ENCODE measurements at places on chromosomes 3 and 15.
A peak's percentile ranks its signal among the peaks of the same experiment; 100 is the strongest.

GRCh38 chr15:65903296-65904073, 34.2 kb downstream of the RAB11A start:
- DNase-seq = no peak

DNA sequence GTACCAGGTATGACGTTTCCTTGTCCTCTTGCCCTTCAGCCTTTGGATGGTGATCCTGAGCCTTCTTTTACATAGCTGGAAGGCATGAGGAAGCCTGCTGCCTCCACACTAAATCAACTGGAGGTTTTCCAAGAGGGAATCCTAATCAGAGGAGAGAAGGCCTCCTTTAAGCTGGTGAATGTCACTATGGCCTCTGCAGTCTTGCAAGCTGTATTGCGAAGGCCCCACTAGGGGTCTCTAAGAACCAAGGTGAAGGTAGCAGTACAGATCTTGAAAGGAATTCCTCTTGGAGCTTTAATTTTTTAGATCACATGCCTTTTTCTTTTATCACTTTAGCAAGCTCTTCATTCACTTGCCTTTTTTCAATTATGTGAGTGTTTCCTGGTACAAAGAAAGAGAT, 119.2 kb downstream of the GHSR start:
- no peak for DNase-seq

- peak; percentile 56 for DNase-seq
Measured at GRCh38 chr3:70973558-70973957, 610.0 kb downstream of the FOXP1 start.

- peak; percentile 11 for DNase-seq
Measured at GRCh38 chr3:180804916-180805315, 107.6 kb upstream of the FXR1 start.

DNA sequence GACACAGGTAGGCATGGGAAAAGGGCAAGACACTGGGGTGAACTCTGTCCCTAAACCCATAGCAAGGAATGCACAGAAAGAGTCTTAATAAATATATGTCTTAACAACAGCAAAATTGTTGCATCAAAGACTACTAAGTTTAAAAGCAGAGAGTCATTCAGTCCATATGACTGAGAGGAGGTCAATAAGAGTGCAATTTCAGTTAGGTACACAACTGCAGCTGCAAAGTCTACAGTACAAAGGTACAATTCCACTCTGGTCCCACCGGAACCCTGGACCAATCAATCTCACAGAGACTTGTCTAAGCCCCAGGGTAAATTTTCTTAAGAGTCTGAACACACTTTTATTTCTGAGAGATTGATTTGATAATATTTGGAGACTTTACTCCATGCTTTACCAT, 6.9 kb downstream of the CP start:
- no peak for DNase-seq

DNA sequence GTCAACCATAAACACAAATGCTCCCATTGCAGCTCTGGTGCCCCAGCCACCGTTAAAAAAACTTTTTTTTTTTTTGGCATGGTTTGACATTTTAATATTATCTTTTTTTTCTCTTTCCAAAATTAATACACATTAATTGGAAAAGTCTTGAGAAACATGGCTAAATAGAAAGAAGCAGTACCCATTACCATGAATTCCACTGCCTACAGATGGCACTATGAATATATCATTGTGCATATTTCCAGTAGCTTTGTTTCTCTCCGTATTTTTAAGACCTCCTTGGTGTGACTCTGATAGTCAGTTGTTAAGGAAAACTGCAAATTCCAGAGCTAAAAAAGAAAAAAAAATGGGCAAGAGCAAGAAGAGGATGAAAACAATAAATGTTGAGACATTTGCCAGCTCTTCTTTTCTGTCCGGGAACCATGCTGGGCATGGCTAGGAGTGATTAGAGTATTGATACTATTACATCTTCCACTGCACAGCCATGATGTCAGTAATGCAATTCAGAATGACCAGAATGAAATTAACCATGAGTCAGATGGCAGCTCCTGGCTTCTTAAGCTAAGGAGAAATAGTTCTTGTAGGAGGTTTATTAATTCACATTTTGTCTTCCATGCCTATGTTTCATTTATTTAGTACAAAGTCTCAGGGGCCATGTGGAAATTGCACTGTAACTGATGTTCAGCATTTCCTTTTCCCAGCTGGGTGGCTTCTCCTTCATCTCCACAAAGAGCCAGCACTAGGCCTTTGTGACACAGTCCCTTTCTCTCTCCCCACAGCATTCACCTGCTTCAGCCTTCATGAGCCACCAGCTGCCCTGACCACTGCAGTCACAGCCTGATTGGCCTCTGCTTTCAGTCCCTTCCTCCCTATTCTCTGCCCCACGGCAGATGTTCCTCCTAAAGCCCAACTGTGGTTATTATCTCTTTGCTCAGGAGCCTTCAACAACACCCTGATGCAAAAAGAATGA, 31.8 kb downstream of the SLC7A14 start:
- DNase-seq = no peak

DNA sequence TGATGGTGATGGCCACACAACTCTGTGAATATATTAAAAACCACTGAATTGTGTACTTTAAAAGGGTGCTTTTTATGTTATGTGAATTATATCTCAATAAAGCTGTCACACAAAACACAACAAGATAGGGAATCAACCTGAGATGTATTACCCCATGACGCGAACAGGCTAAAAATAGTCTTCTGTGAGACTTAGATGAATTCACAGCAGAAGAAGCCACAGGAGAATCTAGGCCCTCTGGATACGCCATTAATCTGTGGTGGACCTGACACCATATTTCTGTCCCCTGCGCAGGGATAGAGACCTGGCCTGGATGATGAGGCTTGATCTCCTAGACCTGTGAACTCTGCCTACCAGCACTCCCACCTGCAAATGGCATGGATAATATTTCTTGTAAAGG, 146.0 kb upstream of the HACD2 start:
- no peak for DNase-seq

- DNase-seq = no peak
Measured at GRCh38 chr15:23846218-23846617, 159.1 kb upstream of the NDN start.

GRCh38 chr15:88612186-88612796, 8.8 kb upstream of the AEN start:
- DNase-seq = no peak

- DNase-seq = no peak
Measured at GRCh38 chr3:177726807-177727206, 529.5 kb upstream of the TBL1XR1 start.

DNA sequence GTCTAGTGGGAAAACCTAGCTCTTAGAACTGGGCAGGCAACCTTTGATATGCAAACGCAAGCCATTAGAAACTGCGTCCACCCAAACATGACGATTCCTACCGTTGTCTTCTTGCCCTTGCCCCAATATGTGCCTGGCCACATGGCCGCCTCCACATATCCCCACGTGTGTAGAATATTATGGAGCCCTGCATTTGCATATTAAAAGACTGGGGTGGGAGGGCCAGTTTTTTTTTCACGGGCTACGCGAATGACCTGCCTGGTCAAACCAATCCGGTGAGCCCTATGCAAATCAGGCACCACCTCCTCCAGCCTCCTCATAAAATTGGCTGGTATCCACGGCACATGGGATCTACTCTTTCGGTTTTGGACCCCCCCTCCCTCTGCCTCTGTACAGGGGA, 381.0 kb upstream of the RGMA start:
- no peak for DNase-seq

GRCh38 chr15:81050805-81051204, 50.1 kb downstream of the TLNRD1 start:
- DNase-seq = no peak

DNA sequence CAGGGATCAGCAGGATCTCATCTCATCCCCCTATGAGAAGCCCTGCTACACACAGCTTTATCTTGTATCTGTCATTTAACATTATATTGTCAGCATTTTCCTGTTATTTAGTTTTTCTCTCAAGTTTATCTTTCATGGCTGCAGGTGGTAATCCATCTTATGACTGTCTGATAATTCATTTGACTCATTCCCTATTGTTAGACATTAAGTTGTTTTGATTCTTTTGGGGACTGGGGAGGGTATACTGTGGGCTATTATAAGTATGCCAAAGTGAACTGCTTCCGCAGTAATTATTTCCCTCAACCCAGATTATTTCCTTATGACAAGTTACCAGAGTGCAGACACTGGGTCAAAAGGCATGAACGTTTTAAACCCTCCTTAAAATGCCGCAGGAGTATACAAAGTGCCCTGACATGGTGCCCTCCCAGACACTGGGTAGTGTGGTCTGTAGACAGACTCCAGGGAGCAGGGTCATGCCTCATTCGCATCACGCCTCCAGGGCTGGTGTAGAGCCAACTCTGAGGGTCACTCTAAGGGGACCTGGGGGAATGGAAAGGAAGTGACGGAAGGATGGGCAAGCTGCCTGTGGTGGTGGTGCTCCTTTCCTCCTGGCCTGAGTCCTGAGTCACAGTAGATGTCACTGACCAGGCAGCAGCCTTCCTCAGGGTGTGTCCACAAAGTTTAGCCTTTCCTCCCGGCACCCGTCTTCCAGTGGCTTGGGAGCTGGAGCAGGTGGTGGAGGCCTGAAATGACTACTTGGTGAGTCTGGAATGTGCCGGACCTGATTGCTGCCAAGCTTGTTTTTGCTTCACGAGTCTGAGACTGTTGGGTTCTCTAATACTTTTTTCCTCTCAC, 11.6 kb downstream of the GPR160 start:
- no peak for DNase-seq

DNA sequence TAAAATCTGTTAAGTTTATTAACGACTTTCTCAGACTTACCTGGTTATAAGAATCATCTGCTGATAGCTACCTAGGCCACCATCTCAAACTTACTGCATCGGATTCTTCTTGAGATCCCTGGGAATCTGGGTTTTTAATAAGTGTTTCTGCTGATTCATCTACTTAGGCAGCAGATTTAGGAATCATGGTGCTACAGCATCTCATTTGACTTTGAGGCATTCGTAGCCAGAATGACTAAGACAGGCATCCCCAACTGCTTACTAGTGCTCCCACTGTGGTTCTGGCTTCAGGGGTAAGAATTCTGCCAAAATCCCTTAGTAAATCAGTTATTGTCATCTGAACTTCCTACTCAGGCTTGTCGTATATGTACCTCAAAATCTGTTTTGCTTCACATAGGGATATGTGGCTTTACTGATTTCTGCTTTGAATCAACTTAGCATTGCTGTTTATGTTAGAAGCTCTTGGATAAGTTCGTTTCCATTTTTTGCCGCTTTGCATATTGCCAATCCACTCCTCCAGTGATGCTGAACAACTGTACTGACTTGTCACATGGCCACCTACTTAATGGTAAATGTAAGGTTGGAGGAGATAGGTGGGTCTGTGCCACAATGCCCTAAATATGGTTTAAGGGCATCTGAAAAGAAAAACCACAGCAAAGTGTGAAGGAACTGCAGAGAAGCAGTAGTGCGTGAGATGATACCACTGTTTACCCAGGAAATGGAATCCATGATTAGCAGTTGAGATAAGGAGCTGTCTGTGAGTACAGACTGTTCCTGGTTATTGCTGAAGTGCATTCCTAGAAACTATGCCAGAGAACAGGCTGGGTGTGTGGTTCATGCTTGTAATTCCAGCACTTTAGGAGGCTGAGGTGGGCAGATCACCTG, 60.3 kb downstream of the MAP6D1 start:
- no peak for DNase-seq

GRCh38 chr3:159860269-159861116, 128.1 kb upstream of the IL12A start:
- no peak for DNase-seq

DNA sequence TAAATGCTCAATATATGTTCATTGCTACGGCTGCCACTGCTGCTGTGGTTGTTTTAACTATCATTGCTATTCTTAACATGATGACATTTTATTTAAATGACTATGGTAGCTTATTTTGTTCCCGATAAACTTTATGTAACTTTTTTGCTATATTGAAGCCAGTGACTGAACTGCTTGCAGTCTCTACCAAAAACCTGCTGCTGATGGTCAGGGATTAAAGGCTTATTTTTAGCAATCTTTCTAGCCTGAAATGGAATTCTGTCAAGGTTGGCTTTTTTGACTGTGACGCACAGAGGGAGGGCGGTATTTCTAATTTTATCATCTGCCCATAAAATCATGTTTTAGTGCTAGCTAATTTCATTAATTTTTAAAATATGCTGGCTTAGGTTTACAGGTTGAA, 271.8 kb downstream of the KCNH8 start:
- no peak for DNase-seq

DNA sequence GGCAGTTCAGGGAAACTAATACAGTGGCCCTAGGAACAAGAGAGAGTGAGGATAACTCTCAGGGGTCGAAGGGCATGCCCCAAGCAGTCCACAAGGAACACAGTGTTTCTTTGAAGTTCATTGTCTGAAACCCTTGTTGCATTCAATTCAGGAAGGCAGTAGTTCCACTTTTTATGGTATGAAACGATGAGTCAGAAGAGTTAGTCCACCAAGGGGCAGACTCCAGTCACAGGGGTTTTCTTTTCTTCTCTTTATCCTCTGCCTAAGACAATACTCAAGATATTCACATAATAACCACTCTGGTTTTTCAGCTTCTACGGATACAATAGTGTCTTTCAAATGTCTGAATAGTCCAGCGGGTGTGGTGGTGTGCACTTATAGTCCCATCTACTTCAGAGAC, 23.7 kb upstream of the TICRR start:
- no peak for DNase-seq

DNA sequence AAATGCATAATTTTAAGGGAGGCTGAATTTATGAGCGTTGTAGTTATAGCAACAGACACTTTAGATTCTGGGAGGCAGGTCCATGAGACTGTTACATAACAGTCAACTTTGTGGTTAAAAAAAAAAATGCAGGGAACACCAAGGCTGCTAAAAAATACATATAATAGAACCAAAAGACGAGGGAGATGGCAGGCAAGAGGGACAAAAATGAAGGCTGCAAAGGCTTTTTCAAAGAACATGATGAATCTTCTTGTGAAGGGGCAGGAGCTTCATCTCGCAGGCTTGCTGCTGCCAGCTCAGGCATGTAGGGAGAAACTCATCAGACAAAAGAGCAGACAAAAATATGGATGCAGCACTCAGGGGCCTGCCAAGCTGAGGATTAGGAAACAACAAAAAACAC, 243.9 kb downstream of the SHQ1 start:
- DNase-seq = no peak

DNA sequence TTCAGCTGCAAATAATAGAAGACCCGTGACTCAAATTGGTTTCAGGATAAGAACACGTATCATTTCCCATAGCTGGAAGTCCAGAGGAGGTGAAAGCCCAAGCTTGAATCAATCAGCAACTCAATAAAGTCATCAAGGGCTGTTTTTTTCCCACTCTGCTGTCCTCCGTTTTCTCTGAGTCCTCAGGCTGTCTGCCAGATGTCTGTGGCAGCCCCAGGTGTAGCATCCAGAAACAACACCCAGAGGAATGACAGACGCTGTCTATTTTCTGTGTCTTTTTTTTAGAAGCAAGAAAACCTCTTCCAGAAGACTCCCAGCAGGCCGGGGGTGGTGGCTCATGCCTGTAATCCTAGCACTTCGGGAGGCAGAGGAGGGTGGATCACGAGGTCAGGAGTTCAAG, 204.4 kb downstream of the FAM43A start:
- DNase-seq = no peak

- DNase-seq = no peak
Measured at GRCh38 chr3:98731720-98732285, 31.3 kb upstream of the ST3GAL6 start.
